ENCODE measurements at places on chromosomes 4 and X. TPM values are rescaled to one million over a fixed set of nuclear protein-coding genes. Genes with fewer than 3 reads are reported as not detected.
A peak's percentile ranks its signal among the peaks of the same experiment; 100 is the strongest.

DNA sequence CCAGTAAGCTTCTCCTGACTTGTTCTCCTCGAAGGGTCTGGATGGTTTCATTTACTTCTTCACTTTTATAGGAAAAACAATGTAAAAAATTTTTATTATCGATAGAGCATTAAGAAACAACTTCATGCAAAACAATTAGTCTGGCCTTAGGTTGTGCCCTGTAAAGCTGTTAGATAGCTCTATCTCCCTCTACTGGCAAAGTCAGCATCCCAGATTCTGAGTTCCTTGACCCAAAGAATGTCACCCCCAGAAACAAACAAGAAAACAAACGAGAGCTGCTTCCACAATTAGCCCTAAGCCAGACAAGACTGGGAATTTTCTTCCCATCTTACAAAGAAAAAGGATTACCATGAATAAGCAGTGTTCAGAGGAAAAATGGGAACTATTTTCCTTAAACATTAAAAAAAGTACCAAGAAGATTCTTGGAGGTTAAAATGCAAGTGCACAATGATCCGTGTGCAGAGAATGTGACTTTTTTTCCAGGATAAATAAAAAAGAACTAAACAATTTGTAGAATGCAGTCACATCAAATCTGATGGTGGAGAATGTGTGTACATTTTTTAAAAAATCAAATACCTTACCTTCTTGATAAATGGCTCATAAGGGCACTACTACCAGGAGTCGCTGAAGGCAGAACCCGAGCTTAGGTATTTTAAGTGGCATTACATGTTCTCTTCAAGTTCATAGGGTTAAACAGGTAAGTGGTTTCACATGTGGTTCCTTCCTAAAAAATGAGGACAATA, 293.2 kb downstream of the FBXO8 start:
- DNase-seq = peak; percentile 41

DNA sequence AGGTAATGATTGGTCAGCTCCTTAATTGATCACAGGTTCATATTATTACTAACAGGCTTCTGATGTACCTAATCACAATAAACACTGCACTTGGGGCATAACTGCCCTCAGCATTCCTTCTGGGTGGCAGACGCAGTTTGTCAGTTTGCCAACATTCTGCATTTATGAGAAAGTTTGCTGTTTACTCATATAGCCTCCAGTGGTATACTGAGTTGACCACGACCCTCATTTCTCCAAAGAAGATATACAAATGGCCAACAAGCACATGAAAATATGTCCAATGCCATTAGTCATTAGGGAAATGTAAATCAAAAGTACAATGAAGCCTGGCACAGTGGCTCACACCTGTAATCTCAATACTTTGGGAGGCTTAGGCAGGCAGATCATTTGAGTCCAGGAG, 26.3 kb downstream of the EFHC2 start:
- no peak for DNase-seq

GRCh38 chr4:83581411-83582288, 45.7 kb downstream of the GPAT3 start:
- DNase-seq = no peak

DNA sequence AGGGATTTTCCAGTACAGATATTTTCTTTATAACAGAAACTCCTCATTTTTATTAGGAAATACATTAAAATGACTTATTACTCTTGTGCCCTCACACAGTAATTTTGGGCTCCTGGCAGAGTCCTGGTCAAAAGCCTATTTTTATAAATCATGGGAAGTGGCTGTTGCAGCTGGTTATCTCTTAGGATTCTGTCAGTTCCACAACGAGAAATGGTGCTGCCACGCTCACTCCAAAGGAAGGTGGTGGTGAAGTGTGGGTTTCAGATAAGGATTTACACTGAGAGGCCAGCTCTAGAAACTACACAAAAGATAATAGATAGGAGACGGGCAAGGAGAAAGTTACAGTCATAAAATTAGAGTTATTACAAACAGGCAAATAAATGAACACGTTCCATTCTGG, 159.2 kb upstream of the FAM241A start:
- no peak for DNase-seq

GRCh38 chr4:138405934-138406567, 163.9 kb upstream of the SLC7A11 start:
- no peak for DNase-seq

DNA sequence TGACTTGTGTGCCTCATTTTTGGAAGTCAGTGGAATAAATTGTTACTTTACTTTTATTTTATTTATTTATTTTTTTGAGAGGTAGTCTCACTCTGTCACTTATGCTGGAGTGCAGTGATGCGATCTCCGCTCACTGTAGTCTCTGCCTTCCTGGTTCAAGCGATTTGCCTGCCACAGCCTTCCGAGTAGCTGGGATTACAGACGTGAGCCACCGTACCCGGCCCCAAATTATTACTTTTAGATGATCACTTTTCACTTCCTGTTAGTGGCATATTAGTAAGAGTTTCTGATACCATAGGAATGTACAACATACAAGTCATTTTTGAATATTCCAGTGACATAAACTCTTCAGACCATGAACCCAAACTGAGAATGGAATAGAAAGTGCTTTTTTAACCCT, 611.0 kb upstream of the MAGEB2 start:
- DNase-seq = no peak

DNA sequence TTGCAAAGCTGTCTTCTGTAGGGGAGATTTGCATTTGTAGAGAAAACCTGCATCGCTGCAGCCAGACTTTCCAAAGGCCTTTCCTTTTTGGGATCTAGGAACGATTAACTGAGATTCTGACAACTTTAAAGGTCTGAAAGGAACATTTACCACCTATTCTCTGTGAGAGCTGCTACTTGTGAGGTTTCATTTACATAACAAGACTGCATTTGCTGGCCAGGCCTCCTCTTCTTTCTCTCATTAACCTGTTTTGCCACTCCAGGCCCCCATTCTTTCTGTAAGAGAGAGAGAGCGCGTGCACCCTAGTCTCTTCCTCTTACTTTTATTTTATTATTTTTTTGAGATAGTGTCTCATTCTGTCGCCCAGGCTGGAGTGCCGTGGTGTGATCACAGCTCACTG, 31.6 kb downstream of the TMEM31 start:
- DNase-seq = no peak

DNA sequence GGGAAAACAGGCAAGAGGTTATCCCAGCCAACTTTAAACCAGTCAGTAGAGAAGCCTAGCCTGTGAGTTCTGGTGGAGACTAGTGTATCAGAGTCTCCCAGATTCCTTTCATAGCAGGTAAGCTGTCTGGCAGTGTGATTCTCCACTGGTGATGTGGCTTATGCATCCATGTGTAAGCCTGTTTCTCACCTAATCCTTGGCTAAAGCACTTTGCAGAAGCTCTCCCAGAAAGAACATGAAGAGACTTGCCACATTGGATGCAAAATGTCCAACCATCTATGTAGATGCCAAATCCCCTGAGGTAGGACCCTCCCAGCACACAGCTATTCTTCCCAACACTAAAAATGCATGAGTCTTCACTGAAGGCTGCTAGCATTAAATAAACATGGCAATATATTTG, 111.7 kb downstream of the CHRNA9 start:
- DNase-seq = no peak

- DNase-seq = no peak
These were observed 67.5 kb upstream of the CLDN34 start for GRCh38 chrX:9899640-9900111.

The MGAT4D gene
- total RNA-seq = not detected

The APLN gene
- total RNA-seq = not detected

The TCEAL2 gene
- not detected for total RNA-seq

The RBM46 gene
- not detected for total RNA-seq
